ENCODE measurements at places on chromosomes 3 and 15.

- no peak for DNase-seq
Observed at GRCh38 chr3:14950274-14950673, 2.9 kb downstream of the NR2C2 start.

GRCh38 chr3:72270072-72270681, 485.2 kb upstream of the PROK2 start:
- DNase-seq, result no peak

DNA sequence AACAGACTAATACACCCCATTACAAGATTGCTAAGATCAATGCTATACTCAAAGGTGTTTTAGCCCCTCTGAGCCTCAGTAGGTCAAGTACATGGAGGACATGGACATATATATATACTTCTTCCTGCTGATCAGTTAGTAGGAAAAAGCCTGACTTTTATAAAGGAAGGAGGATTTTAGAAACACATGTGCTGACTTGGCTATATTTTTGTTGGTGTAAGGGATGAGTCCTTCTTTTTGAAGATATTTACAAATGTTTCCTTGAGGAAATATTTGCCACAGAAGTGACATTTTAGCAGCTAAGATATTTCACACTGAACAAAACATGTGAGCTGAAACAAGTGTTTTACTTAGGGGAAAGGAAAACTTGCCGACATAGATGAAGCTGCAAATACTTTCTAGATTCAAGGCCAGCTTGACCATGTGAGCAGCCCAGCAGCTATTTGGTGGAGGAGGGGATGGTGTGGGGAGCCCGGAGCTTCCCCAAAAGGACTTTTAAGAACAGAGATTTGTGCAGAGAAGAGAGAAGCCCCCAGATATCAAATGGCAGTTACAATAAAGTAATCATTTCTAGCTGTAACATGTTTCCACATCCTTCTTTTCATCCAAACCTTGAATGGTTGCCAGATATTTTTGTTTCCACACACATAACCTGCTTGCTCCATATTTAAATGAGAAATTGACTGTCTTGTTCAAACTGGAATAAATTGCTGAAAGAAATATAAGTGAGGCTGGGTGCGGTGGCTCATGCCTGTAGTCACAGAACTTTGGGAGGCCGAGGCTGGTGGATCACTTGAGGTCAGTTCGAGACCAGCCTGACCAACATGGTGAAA, 111.7 kb upstream of the NR2F2 start:
- DNase-seq, result no peak

DNA sequence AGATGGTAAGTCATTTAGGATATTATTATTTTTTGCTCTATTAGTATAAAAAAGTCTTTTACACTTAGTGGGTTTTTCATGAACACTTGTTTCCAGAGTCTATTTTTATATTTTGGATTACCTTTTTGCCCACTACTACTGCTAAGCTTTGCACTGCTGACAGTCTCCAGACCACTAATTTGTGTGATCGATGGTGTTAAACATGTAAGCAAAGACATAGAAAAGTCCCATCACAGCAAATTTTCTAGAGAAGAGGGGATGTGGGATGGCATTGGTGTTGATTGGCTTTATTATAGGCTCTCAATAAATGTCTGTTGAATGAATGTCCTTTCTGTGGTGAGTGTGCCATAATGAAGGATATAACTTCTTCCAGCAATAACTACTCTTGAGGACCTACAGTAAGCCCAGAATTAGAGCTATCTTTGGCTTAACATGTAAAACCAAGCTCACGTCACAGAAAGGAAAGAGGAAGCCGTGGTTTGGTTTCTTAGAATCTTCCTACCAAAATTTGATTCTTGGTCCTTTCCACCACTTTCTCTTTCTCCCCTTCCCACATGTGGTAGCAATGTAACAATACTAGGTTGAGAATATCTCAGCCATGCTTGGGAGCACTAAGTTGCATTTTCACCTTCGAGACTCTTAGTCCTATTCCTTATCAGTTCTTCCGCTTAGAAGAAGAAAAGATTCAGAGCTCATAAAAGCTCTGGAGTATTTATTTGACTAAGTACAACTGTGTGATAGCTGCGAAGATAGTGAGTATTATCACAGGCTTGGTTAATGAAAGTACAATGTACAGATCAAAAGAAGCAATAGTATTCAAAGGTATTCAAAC, 90.6 kb upstream of the UMPS start:
- no peak for DNase-seq

- DNase-seq, result no peak
Observed at GRCh38 chr3:16570113-16570512, 35.1 kb downstream of the DAZL start.

- DNase-seq, result no peak
Observed at GRCh38 chr3:40911264-40911663, 288.0 kb upstream of the CTNNB1 start.

DNA sequence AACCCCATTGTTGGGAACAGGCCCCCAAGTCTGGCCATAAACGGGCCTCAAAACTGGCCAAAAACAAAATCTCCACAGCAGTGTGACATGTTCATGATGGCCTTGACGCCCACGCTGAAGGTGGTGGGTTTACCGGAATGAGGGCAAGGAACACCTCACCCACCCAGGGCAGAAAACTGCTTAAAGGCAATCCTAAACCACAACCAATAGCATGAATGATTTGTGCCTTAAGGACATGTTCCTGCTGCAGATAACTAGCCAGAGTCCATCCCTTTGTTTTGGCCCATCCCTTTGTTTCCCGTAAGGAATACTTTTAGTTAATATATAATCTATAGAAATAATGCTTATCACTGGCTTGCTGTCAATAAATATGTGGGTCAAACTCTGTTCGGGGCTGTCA, 47.7 kb downstream of the KLHDC8B start:
- no peak for DNase-seq

DNA sequence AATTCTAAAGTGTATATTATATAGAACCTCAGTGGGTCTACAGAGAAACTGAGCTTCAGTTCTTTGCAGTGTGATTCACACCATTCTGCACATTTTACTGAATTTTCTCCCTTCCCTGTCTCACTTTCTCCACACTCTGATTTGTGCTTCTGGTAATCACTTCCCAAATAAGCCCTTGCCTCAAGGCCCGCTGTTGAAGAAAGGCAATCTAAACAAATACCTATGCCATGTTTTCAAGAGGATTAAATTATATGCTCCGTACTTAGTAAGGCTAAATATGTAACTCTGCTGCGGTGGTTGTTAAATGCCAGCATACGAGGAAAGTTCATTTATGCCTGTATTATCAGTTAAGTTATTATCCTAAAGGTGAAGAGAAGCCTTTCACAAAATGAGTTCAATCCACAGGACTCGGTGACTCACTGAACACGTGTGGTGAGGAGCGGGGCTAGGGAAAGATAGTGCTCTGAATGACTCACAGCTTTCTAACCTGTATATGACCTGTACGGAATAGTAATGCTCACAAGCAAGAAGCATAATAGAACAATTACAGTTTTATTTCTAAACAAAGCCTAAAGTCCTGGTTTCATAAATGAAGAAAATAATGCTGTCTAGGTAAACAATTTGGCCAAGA, 25.1 kb downstream of the CNTN6 start:
- no peak for DNase-seq

DNA sequence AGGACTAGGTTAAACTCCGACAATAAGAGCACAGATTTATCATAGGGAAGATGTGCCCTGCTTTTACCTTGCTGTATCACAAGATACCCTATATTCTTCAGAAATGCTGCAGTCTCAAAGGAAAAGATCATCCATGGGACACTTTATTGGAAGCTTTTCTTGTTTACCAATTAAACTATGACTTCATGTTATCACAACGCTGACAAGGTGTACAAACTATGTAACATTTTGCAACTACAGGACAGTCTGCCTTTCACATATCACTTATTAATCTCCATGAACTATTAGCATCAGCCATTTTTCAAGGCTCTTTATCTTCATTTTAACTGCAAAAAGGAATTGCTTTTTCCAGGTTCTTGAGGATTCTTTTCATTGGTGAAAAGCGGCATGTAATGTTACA, 34.0 kb downstream of the CBLB start:
- no peak for DNase-seq

GRCh38 chr3:56102032-56102431, 366.2 kb downstream of the ERC2 start:
- DNase-seq, result no peak

GRCh38 chr3:193812791-193813500, 219.9 kb downstream of the OPA1 start:
- DNase-seq, result no peak
